ENCODE measurements at places on chromosomes 11 and 22. TPM values are rescaled to one million over a fixed set of nuclear protein-coding genes. Genes with fewer than 3 reads are reported as not detected.

The ABCG4 gene
- 0.75 TPM for total RNA-seq

The CHRNA10 gene
- total RNA-seq, result 1.1 TPM

The TEX54 gene
- not detected for total RNA-seq

The HEPACAM gene
- total RNA-seq, result not detected

The SNX19 gene
- 71.1 TPM for total RNA-seq

GRCh38 chr11:105148241-105148640, 8.7 kb upstream of the CARD18 start:
- no peak for DNase-seq

- DNase-seq, result no peak
These were observed 4.0 kb upstream of the SCN4B start for GRCh38 chr11:118156531-118157185.

GRCh38 chr22:17980638-17981051, 43.7 kb downstream of the MICAL3 start:
- DNase-seq, result no peak

DNA sequence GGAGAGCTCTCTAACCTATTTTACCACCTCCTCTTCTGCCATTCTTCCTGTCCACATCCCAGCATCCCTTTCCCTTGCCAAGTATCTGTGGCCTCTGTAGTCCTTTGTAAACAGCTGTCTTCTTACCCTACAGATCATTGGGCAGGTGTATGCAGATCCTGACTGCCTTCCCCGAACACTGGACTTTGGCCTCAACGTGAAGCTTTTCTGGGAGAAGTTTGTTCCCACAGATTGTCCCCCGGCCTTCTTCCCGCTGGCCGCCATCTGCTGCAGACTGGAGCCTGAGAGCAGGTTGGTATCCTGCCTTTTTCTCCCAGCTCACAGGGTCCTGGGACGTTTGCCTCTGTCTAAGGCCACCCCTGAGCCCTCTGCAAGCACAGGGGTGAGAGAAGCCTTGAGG, 17.3 kb downstream of the PIK3IP1 start:
- DNase-seq, result no peak

DNA sequence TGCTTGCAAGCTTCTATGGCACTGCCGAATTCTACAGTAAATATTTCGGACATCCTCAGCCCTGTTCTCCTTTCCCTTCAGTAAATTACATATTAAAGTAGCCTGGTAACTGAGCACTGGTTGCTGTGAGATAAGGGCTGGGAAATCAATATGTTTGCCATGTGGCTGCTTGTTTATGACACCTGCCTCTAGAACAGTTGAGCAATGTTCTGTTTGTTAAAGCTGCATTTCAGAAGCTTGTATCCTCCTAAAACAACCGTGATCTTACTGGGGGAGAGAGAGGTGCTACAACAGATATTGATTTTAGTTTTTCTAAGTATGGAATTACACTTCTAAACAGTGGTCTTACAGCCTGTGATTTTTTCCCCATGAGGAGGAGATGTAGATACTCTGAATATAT, 39.4 kb downstream of the ZBTB16 start:
- no peak for DNase-seq

DNA sequence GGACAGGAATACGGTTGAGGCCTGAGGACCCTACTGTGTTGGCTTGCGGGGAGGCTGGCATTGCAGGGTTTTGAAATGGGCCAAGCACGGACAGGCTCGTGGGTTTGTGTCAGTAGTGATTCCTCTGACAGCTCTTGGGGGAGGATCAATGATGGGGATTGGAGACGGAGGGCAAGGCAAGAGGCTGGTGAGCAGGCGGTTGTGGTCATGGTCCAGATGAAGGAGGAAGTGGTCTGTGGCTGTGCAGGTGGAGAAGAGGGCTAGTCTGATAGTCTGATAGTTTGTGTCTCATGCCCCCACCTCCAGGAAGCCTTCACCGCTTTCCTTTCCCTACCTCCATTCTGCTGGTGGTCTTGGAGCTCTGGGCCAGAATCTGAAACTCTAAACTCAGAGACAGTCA, 3.0 kb downstream of the MAFF start:
- no peak for DNase-seq
